Hematopoietic multipotent progenitor cell (in vitro differentiated cells): ENCODE measurements at places on chromosomes 1 and 21.

DNA sequence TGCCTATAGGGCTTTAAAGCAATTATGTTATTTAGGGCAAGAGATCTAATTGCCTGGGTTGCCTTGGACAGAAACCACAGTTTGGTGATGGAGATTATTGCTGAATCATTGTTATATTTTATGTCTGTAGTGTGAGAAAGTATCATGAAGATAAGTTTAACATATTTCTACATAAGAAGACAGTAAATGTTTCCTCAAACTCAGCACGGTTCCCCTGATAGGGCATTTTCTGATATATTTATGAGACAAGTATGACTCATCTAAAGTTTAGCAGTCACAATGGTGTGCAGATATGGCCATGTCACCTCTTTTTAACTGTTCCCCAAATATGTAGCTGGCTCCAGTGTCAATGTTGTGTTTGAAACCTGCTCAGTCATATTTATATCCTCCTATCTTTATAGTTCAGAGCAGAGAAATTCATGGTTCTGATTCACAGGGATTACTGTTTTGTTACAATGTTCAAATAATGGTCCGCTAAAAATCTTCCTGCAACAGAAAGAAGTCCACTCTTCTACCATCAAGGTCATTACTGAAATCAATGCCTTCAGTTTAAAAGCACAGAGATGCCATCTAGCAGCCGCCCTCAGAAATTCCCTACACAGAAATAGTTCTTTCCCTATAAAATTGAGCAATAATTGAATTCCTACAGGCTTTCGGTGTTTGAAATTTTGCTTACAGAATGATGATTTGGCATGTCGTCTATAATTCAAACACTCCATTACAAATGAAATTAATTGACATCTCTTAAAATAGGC lies 3.7 kb downstream of the OLFM3 start:
- no peak for DNase-seq

DNA sequence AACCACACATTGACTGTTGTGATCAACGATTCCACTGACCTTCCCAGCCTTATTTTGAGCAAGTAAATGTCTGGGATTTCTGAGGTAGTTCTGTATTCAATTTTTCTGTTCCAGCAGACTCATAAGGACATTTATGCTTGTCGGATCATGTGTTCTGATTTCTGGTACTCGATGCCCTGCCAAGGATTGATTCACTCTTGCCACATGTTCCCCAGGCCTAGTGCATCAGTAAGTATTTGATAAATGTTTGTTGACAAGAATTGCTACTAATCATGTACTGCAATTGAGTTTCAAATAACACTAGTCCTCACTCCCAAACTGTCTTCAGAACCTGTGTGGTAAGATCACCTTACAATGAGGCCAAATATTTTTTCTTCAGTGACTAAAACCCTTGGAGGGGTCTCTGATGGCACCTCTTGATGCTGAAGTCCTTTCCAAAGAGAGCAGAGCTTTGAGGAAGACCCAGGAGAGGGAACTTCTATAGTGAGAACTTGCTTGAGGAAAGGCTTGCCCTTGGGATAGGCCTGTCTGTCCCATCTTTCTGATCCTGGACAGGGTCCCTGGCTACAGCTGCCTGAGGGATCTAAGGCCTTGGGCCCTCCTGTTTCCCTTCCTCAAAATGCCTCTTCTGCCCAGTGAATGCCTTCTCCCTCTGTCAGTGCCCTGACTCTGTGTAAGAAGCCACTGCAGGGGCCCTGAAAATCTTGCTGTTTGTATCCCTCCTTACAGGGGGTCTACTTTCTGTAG lies 115.8 kb upstream of the FAM78B start:
- no peak for DNase-seq

- DNase-seq = no peak
Observed at GRCh38 chr1:102838016-102838415, 270.3 kb downstream of the COL11A1 start.

DNA sequence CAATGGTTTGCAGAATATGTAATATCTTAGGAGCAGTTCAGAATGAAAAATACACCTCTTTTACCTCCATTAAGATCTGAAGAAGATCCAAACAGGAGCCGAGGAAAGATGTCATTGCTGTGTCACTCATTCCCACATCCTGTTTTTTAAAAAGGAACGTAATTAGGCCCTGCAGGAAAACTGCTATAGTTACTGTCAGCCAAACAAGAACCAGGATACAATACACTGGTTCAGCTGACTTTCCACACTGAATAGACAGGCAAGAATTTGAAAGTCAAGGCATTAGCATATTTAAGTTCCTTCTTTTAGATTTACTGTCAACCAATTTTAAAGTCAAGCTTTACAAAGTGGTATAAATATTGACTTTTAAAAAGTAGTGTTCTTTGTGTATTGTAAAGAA lies 63.8 kb downstream of the IARS2 start:
- no peak for DNase-seq

DNA sequence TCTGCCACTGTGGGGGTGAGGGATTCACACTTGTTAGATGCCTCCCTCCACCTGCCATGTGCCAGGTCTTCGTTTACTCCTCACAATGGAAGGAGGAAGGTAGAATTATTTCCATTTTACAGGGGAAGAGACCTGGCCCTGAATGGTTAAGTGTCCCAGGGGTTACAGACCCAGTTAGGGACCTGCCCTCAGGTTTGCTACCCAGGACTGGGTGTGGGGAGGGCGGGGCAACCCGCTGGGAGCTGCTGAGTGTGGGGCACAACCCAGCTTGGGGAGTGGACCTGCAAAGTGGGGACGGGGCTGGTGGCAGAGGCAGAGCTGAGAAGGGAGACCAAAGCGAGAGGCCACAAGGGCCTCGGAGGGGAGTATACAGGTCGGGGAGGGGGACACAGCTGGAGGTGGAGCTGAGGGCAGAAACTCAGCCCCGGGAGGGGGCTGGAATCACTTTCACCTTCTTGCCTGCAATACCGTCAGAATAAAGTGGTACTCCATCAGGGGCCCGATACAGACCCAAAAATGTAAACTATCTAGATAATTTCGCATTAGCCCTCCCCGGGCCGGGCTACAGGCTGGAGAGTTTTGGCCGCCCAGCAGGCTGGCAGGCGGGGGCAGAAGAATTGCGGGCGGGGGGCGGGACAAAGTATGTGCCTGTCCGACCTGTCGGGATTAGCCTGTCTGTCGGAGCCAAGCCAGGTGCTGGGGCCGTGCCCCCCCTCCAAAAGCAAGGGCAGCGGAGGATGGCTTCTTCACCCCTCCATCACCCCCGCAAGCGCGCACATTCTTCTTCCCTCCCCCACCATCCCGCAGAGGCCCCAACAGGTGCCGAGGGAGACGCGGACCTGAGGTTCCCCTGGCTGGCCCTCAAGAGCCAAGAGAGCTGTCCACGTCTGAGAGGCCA lies 1.4 kb downstream of the RSPO1 start:
- no peak for DNase-seq

GRCh38 chr1:29682171-29682918 lies 446.0 kb downstream of the PTPRU start:
- no peak for DNase-seq

GRCh38 chr1:92168657-92169056 lies 49.1 kb upstream of the C1orf146 start:
- DNase-seq = no peak

- DNase-seq = no peak
Observed at GRCh38 chr1:239929317-239929716, 162.4 kb upstream of the FMN2 start.

GRCh38 chr21:43190544-43190943 lies 21.7 kb downstream of the CRYAA start:
- no peak for DNase-seq

DNA sequence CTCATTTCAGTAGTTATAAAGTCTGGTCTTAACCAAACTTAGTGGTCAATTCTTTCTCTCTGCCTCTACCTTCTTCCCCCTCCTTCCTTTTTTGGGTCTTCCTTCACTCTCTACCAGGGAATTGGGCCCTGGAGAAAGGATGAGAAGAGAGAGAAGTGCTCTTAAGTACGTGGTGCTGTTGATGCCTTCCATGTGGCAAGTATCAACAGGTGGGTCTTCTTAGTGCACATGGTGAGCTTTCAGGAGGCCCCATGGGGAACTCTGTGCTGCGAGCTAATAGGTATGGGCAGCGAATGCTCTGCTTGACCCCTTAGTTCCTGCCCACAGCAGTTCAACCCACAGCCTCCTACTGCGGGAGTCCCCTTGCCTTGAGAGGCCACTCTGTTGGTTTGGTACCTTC lies 39.4 kb upstream of the LMX1A start:
- DNase-seq = no peak

DNA sequence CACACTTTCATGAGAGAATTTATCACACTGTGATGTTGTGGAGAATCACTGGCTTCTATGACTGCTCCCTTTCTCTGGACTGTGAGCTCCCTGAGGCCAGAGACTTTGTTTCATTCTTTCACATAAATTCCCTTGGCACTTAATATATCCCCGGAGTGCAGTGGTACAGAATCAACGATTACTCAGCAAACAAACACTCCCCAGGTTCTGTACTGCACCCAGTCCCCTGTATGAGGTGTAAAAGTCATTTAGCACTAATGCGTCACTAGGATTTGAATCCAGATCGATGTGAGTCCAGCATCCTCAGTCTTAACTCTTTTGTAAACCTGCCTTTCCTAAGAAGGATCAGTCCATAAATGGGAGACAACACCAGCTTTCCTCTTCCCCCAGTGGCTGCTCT lies 6.8 kb upstream of the UTP25 start:
- DNase-seq = no peak

DNA sequence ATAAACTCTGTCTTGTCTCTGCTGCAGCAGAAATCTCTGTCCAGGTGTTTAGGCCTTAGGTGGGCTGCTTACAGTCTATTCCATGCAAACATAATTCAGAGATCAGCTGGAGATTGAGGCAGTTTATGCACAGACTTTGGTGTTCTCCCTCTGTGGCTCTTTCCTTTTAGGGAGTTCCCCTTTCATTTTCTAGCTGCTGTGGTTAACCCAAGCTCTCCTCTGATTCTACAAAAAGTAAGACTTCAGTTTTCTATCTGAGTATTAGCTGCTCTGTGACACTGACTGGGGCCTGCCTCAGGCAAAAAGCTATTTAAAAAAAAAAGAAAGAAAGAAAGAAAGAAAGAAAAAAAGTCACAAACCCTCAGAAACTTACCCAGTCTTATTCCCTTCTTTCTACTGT lies 211.1 kb downstream of the CAMTA1 start:
- DNase-seq = peak; percentile 71

DNA sequence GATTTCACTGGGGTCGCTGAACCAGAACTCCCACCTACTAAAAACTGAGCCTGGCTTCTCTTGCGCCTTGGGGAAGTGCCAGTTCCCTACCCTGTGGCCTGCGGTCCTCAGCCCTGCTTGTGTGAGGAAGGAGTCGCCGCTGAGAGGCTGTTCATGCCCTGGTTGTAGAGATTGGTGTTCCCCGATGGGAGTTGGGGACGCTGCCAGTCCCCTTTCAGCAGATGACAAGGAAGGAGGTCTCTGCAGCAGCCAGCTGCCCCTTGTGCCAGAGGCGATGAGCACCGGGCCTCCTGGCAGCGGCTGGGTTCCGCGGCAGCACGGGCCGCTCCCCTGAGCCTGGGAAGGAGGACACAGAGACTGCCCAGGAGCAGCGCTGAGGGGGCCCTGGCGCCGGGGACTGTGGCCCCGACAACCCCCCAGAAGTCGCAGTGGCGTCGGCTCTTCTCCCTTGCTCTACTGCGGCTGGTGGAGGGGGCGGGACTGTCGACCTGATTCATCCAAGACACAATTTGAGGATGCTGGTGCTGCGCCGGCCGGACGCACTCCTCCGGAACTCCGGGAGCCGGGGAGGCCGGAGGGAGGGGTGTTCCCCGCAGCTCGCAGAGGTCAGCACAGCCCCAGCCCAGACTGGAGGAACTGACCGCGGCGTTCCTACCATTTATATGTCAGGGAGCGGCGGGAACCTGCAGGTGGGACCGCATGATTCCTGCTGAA lies 12.0 kb upstream of the ADORA3 start:
- peak; percentile 64 for DNase-seq

GRCh38 chr21:44708213-44708865 lies 3.0 kb downstream of the TSPEAR start:
- DNase-seq = no peak

DNA sequence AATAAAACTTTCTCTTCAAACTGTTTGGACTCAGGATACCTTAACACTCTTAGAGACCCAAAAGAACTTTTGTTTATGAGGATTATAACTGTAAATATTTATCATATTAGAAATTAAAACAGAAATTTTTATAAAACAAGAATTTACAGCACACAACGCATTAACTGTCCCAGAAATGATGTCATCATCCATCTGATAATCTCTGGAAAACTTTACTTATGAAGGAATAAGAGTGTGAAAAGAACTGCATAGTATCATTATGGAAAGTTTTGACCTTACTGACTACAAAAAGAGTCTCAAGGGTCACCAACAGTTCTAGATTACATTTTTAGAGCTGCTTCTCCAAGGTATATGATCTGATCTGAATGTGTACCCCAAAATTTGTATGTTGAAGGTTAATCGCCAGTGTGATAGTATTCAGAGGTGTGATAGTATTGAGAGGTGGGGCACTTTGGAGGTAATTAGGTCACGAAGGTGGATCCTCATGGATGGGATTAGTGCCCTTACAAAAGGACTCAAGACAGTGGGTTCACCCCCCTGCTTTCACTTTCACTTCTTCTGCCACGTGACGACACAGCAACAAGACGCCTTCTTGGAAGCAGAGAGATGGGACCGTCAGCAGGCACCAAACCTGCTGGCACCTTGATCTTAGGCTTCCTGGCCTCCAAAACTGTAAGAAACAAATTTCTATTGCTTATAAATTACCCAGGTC lies 95.7 kb upstream of the NR5A2 start:
- no peak for DNase-seq
